ENCODE measurements at places on chromosomes 6 and 20. TPM values are rescaled to one million over a fixed set of nuclear protein-coding genes. Genes with fewer than 3 reads are reported as not detected.
A peak's percentile ranks its signal among the peaks of the same experiment; 100 is the strongest.

GRCh38 chr20:63740070-63740626 lies 572 bp downstream of the SLC2A4RG start:
- peak overlapping the region; percentile 69 for H3K4me3 ChIP-seq
- H3K27ac ChIP-seq = peak overlapping the region; percentile 8
- no peaks in the 10 kb centered on the region for H3K27me3 ChIP-seq
- H3K36me3 ChIP-seq = peaks cover 3% of the 10 kb centered on the region
- peaks cover 3% of the 10 kb centered on the region for H3K4me1 ChIP-seq

GRCh38 chr6:1606780-1607515 lies 2.8 kb upstream of the FOXC1 start:
- peaks cover 36% of the 10 kb centered on the region for H3K4me1 ChIP-seq
- H3K4me3 ChIP-seq = peak overlapping the region; percentile 79
- H3K27ac ChIP-seq = peak overlapping the region; percentile 75
- peaks cover 1% of the 10 kb centered on the region for H3K27me3 ChIP-seq

- H3K27me3 ChIP-seq = no peaks in the 10 kb centered on the region
- no peak overlapping the region for H3K4me3 ChIP-seq
- no peak for DNase-seq
Measured at GRCh38 chr6:157300436-157300835, 22.9 kb downstream of the TMEM242 start.

- DNase-seq = no peak
- H3K27me3 ChIP-seq = no peaks in the 10 kb centered on the region
- H3K4me1 ChIP-seq = peaks cover 89% of the 10 kb centered on the region
- peak overlapping the region; percentile 99 for H3K27ac ChIP-seq
Measured at GRCh38 chr20:35307666-35308653, 15.7 kb upstream of the FAM83C start.

DNA sequence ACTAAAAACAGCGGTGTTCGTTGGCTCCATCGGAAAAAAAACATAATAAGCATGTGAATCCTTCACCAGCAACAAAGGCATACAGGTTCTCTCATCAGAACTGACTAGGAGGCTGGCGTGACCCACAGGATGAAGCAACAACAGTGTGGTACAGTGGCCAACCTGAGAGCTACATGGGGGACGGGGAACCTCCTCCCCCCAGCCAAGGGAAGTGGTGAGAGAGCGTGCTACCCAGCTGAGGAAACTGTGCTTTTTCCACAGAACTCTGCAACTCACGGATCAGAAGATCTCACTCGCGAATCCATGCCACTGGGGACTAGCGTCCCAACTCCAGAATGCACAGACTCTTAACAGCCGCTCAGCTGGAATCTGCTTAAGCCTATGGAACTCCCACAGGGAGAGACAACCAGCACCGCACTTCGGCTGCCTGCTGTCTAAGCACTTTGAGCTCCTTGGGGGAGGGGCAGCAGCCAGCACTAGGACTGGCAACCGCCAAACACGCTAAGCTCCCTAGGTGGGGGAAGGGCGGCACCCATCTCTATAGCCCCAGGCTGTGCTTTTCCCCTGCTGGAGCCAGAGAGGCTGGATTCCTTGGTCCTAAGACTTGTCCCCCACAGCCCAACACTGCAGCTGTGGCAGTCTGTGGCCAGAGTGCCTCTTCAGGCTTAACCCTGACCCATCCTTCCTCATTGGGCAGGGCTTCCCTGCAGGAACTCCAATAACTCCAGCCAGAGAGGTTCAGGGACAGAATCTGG lies 538.3 kb upstream of the BTBD3 start:
- H3K36me3 ChIP-seq = peaks cover 13% of the 10 kb centered on the region
- H3K27me3 ChIP-seq = no peaks in the 10 kb centered on the region
- H3K4me3 ChIP-seq = no peak overlapping the region
- peak; percentile 71 for DNase-seq

GRCh38 chr6:14466278-14466677 lies 348.7 kb downstream of the CD83 start:
- H3K27me3 ChIP-seq = no peaks in the 10 kb centered on the region
- DNase-seq = no peak
- H3K4me3 ChIP-seq = no peak overlapping the region
- H3K27ac ChIP-seq = peak overlapping the region; percentile 4
- no peaks in the 10 kb centered on the region for H3K36me3 ChIP-seq
- H3K4me1 ChIP-seq = peaks cover 25% of the 10 kb centered on the region

- peaks cover 20% of the 10 kb centered on the region for H3K4me1 ChIP-seq
- no peak overlapping the region for H3K4me3 ChIP-seq
- peaks cover 30% of the 10 kb centered on the region for H3K36me3 ChIP-seq
- peak; percentile 74 for DNase-seq
- H3K27me3 ChIP-seq = no peaks in the 10 kb centered on the region
Measured at GRCh38 chr20:62885896-62886708, 24.5 kb upstream of the TCFL5 start.

The MCCD1 gene
- not detected for total RNA-seq
